ENCODE measurements at places on chromosomes 7 and 10.

DNA sequence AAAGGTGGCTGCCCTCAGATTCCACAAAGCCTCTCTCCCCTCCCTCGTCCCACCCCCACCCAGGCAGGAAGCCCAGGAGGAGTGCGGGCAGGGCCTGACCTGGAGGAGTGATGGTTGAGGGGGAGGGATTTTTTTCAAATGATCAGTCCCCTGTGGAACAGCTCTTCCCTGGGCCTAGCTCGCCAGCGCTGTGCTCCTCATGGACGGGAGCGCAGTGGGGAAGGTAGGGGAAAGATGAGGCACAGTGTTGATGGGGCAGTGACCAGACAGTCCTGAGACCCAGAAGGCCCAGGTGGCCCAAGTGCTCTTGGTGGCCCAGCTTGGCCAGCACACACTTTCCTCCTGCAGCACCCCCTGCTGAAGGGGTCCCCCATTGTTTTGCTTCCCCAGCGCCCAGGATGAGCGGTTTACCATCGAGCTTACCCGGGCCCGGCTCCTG, 8.5 kb downstream of the SAP25 start:
- DNase-seq, result no peak

- DNase-seq, result no peak
Observed at GRCh38 chr7:28469562-28469961, 57.2 kb downstream of the CREB5 start.

- no peak for DNase-seq
Observed at GRCh38 chr10:51815723-51816122, 116.3 kb upstream of the CSTF2T start.

DNA sequence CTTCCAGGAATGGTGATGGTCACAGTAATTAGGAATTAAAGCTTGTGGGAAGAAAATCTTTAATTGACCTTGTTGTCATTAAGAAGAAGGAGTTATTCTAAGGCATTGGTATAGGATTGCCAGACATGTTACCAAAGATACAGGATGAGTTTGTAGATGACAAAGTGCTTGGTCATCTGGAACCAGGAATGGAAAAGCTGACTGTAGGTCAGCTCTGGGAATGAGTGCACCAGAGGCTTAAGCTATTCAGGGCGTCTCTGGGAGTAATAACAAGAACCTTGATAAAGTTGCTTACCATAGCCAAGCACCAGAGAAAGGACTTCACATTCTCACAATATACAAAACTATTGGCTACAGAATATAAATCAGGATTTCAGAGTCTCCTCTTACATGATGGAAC, 89.0 kb downstream of the PHTF2 start:
- no peak for DNase-seq

Data from NCI-H1694 (cell line).